ENCODE measurements at places on chromosomes 12 and 14.
A peak's percentile ranks its signal among the peaks of the same experiment; 100 is the strongest.

DNA sequence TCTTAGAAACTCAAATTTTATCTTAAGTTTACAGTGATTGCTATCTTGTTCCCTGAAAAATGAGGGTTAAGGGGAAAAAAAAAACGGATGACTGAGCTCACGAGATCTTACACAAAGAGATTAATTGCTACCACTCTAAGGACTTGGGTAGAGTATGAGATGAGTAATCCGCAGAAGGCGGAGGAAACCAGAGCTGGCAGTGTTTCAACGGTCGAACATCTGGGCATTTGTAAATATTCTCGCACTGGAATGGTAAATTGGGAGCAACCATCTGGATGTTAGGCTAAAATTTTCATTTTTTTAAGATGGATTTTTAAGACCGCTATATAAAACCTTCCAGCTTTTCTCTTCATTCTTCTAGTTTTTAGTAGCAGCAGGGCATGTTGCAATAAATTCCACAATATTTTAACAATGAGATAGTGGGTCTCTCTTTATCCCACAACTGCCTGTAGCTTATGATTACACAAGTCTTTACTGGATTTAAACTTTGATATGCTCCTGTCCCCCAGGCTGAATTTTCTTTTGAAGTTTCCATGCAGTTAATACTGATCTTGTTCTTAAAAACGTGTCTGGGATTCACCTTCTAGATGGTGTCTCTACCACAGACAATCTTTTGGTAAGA lies 1324.1 kb downstream of the AACS start:
- DNase-seq, result no peak

GRCh38 chr12:45235087-45236025 lies 19.5 kb downstream of the ANO6 start:
- DNase-seq, result peak; percentile 68

DNA sequence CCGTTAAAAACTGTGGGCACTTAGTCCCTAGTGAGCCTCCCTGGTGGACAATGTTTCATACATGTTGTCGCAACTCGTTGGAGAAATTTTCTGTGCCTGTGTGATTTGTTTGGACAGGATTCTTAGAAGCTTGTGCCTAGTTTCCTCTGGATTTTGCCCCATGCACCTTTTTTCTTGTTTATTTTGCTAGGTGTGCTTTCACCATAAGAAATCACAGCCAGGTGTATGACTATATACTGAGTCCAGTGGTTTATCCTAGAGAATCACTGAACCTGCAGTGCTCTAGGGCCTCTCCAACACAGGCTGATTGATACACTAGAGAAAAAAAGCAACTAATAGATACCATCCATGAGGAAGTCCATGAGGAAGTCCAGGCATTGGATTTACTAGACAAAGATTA lies 33.1 kb upstream of the OASL start:
- DNase-seq, result no peak

- peak; percentile 24 for DNase-seq
Observed at GRCh38 chr14:68691792-68692118, 101.1 kb downstream of the ZFP36L1 start.

DNA sequence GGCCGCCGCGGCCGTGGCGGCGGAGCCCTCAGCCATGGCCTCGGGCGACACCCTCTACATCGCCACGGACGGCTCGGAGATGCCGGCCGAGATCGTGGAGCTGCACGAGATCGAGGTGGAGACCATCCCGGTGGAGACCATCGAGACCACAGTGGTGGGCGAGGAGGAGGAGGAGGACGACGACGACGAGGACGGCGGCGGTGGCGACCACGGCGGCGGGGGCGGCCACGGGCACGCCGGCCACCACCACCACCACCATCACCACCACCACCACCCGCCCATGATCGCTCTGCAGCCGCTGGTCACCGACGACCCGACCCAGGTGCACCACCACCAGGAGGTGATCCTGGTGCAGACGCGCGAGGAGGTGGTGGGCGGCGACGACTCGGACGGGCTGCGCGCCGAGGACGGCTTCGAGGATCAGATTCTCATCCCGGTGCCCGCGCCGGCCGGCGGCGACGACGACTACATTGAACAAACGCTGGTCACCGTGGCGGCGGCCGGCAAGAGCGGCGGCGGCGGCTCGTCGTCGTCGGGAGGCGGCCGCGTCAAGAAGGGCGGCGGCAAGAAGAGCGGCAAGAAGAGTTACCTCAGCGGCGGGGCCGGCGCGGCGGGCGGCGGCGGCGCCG lies 381 bp downstream of the YY1 start:
- DNase-seq, result peak; percentile 45

GRCh38 chr12:100698518-100698917 lies 96.1 kb upstream of the ANO4 start:
- no peak for DNase-seq

DNA sequence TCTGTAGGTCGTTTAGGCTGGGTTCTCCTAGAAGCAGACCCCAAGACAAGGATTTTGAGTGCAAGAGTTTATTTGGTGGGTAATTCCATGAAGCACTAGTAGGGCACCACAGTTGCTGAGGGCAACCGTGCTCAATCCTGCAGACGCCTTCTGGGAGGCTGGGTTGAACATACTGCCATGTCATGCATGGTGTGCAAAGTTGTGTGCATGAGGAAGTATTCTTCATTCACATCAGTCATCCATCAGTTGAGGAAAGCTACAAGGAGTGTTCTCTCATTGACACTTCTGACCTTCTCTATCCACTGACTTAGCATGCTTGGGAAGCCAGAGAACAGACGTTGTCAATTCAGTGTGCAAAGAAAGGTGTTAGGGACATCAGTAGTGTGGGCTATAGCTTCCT lies 179.2 kb downstream of the PTPN11 start:
- no peak for DNase-seq

GRCh38 chr14:101926085-101926484 lies 38.3 kb upstream of the DYNC1H1 start:
- no peak for DNase-seq

DNA sequence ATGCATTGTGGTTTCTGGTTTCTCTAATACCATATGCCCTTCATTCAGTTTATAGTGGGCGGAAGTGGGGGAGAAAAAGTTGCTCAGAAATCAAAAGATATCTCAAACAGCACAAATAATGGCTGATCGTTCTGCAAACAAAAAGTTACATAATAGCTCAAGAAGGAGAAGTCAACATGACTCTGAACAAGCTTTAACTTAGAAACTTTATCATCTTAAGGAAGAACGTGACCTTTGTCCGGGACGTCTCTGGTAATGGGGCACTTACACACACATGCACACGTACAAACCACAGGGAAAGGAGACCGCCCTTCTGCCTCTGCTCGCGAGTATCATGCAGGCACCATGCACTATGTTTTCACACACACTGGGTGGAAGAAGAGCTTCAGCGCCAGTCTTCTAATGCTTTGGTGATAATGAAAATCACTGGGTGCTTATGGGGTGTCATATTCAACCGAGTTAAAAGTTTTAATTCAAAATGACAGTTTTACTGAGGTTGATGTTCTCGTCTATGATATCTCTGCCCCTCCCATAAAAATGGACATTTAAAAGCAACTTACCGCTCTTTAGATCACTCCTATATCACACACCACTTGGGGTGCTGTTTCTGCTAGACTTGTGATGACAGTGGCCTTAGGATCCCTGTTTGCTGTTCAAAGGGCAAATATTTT lies 4.7 kb downstream of the FOS start:
- no peak for DNase-seq

DNA sequence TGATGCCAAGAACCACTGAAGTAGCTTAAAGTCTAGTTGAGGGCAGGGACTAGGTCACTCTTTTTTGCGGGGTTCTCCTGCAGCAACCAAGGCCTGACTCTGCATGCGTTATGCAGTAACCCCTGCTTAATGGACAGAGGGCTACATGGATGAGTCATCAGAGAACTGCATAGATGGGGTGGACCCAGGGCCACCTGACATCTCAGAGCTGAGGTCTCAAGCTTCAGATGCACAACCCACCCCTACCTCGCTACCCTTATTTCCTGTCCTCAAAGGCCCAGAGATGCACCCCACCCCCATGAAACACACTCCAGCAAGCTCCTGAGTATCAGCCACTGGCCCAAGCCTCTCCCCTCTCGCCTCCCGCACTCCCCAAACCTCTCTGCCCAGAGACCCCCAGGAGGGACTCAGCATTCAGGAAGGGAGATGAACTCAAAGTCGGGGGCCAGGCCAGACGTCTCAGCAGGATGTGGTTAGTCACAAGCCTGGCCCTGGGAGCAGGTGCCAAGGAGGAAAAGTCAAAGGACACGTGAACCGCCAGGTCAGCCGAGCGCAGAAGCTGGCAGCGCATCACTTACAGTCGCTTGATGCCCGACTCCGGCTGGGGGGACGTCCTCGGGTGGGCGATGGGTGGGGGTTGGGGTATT lies 25.8 kb downstream of the SNRNP35 start:
- DNase-seq, result peak; percentile 45

DNA sequence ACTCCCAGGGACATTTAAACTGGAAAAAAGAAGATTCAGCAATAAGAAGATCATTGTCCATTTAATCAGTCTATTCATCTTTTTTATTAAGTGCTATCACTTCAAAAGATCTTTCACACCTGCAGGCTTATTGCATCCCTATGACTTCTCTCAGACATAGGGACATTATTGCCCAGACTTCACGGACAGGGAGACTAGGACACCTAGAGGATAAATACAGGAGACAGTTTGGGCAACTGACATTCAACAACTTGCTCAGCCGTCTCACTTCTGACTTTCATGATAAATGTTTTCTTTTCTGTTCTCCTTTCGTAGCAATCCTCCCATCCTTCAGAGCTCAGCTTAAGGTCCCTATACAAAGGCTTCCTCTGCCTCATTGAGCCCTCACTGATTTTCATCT lies 84.3 kb downstream of the TMEM30B start:
- no peak for DNase-seq

DNA sequence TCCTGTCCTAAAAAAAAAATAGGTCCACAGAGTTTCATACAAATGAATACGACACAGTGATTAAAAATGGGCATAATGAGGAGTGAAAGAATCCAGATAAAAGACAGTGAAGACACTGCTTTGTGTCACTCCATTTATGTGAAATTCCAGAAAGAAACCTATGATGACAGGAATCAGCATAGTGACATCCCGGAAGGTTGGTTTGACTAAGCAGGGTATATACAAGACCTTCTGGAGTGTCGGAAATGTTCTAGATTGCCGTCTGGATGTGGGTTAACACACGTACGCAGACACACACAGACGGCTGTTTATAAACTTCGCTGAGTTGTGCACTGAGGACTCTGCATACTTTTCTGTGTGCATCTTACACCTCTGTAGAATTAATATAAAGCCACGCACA lies 13.2 kb upstream of the CACNA2D4 start:
- DNase-seq, result no peak

DNA sequence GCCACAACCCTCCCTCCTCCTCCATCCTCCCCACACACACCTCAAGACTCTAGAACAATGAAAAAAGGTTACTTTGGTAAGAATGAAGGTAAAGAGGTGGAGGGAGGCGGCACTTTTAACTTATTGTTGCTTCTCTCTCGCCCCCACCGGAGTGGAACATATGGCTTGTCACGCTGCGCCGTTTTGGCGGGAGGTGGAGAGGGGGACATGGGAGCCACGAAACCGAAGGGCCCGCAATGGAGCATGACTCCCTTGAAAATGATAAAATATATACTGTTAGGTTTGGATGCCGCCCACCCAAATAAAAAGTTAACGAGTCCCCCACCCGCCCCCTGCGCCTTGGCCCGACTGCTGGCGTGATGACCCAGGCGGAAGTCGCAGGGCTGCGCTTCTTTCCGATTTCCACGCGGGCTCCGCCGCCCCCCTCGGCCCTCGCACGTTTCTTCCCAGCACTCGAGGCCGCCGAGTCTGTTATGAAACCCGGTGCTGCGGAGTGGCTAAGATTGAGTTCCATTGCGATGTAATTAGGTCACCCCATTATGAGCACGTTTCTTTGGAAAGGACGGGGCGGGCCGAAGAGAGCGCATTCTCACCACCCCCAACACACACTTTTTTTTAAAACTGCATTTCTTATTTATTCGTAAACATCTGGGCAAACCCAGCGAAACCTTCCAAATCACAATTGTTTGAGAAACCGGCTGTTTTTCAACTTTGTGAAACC lies 1.4 kb upstream of the ZFP36L1 start:
- DNase-seq, result peak; percentile 95

GRCh38 chr14:85250414-85251189 lies 279.3 kb upstream of the FLRT2 start:
- DNase-seq, result no peak

GRCh38 chr12:95997911-95998510 lies 1.9 kb upstream of the HAL start:
- DNase-seq, result no peak

DNA sequence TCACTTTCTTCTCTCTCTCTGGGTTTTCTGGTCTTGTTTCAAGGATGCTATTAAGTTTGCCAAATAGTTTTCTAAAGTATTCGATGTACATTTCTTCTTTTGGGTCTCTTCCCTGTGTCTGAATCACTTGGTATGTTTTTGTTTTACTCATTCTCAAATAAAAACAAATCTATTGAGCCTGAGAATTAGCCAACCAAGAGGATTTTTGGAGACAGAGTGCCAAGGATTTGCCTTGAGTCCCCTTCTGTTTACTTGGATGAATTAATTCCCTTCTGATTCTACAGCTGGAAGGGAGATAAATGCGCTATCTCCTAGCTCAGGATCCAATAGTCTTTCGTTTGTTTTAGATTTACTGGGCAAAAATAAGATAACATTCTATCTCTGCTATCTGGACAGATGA lies 255.5 kb downstream of the SYT10 start:
- no peak for DNase-seq

DNA sequence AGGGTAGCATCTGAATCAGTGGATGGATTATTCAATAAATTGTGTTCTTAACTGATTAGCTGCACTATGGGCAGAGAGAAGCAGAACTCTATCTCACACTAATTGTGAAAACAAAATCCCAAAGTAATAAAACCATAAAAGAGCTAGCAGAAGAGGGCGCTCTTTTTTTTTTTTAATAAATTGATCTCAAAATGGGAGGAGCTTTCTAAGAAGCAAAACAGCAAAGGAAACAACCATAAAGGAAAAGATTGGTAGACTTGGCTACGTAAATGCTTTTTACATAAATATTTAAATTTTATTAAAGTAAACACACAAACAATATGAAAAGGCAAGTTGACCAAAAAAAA lies 1.5 kb upstream of the TM7SF3 start:
- no peak for DNase-seq

GRCh38 chr14:89140326-89140725 lies 276.7 kb downstream of the FOXN3 start:
- DNase-seq, result no peak

- DNase-seq, result no peak
Observed at GRCh38 chr14:37595809-37596621, 586 bp downstream of the TTC6 start.

DNA sequence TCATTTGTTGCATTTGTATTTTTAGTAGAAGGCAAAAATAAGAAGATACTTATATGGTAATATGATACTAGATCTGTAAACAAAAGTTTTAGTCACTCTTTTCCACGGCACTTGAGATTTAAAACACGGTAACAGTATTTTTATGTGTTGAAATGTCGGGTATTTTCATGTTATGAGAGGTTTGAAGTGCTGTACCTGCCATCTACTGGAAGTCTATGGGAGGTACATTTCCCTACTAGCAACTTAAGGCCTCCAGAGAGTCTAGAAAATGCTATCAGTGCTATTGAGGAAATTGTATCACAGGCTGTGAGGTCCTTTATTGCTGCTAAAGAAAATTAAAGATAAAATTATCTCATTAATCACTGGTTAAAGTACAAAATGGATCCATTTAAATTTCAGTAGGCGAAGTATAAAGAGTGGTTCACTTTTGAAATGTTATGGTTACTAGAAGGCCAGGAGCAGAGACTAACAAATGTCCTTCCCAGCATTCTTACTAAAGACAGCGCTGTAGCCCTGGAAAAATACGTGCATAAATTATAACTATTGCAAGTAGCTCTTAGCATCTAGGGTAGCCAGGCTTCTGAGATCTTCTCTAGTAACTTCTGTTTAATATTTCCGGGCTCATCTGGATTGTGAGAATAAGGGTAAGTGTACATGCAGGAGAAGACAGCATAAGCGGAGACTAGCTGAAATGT lies 77.6 kb upstream of the PRKD1 start:
- DNase-seq, result no peak

Data from psoas muscle (tissue), 8 donors.